CD4-positive, alpha-beta T cell treated with Interleukin-12 subunit alpha and Interleukin-12 subunit beta, for 1 hour (primary cell): ENCODE measurements at places on chromosomes 2 and 18.

DNA sequence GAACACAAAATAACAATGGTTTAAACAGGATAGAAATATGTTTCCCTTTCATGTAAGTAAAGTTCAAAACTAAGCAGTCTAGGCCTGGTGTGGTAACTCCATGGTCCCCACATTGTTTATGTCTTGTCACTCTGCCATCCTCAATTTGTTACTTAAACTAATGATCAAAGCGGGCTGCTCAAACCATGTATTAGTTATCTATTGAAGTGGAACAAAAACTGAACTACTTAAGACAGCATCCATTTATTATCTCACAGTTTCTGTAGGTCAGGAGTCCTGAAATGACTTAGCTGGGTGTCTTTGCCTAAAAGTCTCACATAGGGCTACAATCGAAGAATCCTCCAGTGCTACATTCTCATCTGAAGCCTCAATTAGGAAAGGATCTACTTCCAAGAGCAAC lies 91.6 kb downstream of the NAB1 start:
- no peak for DNase-seq

DNA sequence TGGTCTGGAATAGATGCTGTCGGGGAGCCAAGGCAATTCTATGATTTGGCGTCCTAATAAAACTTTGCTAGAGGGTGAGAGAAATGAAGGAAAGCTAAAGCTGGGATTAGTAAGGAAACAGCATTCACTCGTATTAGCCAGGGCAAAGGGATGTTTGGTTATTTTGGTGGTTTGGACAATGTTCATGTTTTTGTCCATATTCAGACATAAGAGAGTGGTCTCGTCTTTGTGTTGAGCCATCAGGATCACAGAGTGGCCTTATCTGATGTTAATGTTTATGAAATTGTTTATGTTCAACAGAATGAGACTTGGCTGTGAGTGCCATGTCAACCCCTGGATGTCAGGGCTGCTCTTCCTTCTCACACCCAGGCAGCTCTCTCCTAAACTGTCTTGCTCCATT lies 58.9 kb upstream of the EPC2 start:
- no peak for DNase-seq

DNA sequence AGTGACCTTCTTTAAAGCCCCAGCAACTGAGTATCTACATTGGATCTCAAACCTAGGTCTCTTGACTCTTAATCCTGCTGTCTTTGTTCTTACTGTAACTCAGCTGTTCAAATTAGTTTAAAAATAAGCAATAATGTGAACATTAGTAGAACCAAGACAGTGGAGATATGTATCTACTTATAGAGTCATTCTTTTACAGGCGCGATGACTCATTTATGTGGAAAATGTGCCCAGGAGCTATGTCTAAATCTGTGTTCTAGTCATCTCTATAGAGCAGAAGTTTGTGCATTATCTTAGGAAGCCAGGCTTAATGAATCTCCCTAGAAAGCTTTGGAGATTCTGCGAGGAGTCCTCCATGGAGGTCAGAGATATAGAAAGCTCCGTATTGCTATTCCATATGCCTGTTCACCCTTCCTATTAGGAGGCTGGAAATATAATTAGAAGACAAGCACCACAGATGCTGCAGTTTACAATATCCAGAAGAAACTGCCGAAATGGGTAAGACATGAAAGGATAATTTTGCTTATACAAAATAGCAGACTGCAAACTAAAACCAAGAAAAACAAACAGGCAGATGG lies 211.6 kb downstream of the TRIB2 start:
- no peak for DNase-seq

DNA sequence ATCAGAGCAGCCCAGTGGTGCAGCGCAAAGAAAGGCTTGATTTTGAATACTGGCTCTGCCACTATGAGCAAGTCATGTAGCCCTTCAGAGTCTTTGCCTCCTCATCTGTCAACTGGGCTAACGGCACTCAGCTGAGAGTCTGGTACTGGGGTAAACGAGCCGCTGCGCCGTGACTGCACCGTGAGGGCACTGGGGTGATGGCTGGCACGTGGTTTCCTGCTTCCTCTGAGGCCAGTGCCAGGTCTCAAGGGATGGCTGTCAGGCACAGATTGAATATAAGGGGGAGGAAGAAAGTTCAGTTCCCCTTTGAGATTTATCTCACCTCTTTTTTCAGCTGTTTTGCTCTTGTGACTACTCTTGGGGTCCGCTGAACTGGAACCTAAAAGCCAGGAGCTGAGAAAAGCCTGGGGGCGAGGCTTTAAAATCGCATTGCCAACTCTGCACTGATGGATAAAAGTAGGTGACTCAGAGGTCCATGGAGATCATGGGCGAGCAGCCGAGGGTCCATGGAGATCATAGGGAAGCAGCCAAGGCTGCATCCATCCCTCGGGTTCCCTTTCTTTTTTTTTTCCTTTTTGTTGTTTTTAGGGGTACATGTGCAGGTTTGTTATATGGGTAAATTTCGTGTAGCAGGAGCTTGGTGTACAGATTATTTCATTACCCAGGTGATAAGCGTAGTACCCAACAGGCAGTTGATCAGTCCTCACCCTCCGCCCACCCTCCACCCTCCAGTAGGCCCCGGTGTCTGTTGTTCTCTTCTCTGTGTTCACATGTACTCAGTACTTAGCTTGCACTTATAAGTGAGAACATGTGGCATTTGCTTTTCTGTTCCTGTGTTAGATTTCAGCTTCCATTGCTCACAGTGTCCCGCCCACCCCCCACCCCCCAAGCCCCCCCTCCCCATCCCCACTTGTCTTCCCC lies 114.3 kb downstream of the SPP2 start:
- peak; percentile 60 for DNase-seq

DNA sequence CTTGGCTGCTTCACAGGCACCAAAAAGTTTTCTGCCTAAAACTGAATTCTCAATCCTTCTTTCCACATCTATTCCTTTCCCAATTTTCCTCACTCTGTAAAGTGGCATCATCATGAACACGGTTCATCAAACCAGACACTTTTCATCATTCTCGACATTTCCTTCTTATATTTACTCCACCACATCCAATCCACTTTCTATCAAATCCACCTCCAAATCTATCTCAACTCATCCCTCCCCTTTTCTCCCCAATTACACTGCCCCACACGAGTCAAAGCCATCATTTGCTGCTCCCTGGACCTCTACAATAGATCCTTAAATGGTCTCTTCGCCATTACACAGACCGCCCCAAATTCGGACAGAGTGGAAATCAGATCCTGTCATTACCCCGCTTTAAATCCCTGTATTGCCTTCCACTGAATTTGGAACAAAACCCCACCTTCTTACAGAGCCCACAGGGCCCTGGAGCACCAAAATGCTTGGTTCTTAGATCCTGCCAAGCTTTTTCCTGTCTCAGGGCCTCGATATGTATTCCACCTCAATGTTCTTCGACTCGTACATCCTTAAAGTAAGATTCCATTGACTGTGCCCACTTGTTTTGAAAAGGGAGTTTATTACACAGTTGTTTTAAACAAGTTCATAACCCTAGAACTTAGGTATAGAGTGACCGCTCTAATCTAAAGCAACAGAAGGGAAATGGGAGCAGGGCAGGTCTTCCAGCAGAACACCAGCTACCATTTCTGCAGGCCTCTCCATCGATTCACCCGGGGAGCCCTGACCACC lies 856 bp downstream of the ACAA2 start:
- no peak for DNase-seq

- no peak for DNase-seq
Observed at GRCh38 chr18:53755914-53756609, 468.4 kb downstream of the MBD2 start.

DNA sequence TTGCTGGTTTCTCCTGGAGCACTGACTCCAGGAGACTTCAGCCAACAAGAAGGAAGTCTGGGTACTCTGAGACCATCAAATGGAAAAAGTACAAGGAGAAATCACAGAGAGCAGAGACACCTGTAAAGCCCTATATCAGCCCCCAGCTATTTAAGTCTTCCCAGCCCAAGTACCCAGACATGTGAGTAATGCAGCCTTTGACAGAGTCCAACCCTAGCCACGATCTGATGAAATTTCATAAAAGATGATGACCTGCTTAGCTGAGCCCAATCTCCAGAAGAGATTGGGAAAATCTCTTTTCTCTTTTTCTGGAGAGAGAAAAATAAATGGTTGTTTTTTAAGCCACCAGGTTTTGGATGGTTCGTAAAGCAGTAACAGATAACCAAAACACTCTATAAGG lies 196.6 kb downstream of the NBAS start:
- DNase-seq, result no peak

GRCh38 chr2:79850912-79851311 lies 338.1 kb downstream of the CTNNA2 start:
- DNase-seq, result no peak

GRCh38 chr2:25257032-25257552 lies 84.6 kb downstream of the DNMT3A start:
- DNase-seq, result no peak
